Cerebellar nuclear complex (tissue), 1 donor: ENCODE measurements at places on chromosomes 1 and 21.

- no peak for DNase-seq
These were observed 32.1 kb upstream of the IGSF3 start for GRCh38 chr1:116699605-116700004.

- no peak for DNase-seq
These were observed 169.3 kb downstream of the SEC16B start for GRCh38 chr1:177800400-177801088.

DNA sequence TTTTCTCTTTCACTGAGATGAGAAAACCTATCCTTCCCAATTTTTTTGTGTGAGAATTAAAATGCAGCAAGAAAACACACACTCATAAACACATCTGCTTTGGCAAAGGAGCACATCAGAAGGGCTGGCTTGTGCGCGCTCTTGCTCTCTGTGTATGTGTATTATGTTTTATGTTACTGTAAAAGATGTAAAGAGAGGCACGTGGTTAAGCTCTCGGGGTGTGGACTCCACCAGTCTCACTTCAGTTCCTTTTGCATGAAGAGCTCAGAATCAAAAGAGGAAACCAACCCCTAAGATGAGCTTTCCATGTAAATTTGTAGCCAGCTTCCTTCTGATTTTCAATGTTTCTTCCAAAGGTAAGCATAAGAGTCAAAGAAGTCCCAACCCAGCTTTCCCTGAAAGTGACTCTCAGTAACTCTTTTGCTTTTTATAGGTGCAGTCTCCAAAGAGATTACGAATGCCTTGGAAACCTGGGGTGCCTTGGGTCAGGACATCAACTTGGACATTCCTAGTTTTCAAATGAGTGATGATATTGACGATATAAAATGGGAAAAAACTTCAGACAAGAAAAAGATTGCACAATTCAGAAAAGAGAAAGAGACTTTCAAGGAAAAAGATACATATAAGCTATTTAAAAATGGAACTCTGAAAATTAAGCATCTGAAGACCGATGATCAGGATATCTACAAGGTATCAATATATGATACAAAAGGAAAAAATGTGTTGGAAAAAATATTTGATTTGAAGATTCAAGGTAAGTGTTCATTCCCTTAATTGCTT is at the start of gene CD2:
Gene CD2, plus strand, starts transcription at position 233 of the 780 bp plus-strand sequence. Its CDS starts 63 bp downstream, at position 296.
- no peak for DNase-seq

DNA sequence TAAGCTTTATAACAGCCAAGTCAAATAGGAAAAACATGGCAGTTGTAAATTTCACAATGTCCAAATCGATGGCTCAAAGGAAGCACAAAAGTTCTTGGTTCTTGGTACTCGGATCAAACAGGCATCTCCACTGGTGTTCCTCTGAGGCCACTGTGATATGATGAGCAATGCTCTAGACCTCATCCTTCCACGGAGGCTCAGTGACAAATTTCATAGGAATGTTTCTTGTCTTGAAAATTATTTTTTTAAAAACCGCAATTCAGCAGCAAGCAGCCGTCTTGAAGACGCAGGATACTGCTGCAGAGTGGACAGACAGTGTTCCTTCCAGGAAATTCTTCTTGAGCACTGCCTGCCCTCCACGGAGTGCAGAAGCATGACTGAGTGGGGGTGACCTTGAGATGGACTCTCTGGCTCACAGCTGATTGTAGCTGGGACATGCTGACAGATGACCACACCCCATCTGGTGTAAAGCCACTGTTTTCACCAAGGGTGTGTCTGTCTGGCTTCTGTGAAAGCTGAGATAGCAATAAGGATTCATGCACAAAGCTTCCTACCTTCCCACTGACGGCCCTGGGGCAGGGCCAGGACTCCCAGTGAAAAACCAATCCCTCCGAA is 61.9 kb downstream of the TIAM1 start:
- no peak for DNase-seq

GRCh38 chr1:210754878-210755665 is 378.9 kb downstream of the KCNH1 start:
- DNase-seq: peak; percentile 83

DNA sequence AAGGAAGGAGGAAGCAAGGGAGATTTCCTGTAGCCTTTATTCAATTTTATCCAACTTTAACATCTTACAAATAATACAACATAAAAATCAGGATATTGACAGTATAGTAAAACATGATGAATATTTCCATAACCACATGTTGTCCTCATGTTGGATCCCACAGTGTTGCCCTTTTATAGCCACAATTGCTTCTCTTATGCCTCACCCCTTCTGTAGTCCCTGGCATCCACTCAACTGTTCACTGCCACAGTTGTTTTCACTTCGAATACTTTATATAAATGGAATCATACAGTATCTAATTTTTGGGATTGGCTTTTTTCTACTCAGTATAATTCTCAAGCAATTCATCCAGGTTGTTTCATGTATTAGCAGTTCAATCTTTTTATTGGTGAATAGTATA is 44.8 kb downstream of the SRSF11 start:
- DNase-seq: no peak
